ENCODE measurements at places on chromosomes 12 and 14. TPM values are rescaled to one million over a fixed set of nuclear protein-coding genes. Genes with fewer than 3 reads are reported as not detected.

PRMT5 gene
- 38.7 TPM for polyA plus RNA-seq

MAP3K9 gene
- polyA plus RNA-seq: not detected

PLCZ1 gene
- polyA plus RNA-seq: not detected

KRT4 gene
- not detected for polyA plus RNA-seq

DDX24 gene
- polyA plus RNA-seq: 51.2 TPM

RHOJ gene
- polyA plus RNA-seq: not detected

TMEM117 gene
- polyA plus RNA-seq: not detected

CIDEB gene
- 36.4 TPM for polyA plus RNA-seq

OR6C6 gene
- polyA plus RNA-seq: not detected

LAG3 gene
- not detected for polyA plus RNA-seq

GRCh38 chr12:40614923-40615322, 77.3 kb upstream of the CNTN1 start:
- peaks cover 4% of the 10 kb centered on the region for H3K4me1 ChIP-seq
- H3K27ac ChIP-seq: no peak overlapping the region
- DNase-seq: no peak
- no peaks in the 10 kb centered on the region for H3K27me3 ChIP-seq

DNA sequence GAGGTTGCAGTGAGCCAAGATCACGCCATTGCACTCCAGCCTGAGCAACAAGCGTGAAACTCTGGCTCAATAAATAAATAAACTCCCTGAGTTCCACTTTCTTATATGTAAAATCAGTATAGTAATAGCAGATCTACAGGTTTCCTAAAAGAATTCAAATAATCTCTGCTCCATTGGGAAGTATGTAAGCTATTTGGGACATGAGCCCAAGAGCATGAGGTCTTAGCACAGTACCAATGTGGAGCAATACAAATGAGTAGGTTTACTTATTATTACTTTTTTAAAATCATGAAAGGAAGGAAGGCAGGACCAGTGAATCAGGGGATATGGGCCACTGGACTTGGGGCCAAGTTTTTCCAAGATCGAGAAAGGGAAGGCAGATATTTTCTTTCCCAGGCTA, 216.9 kb upstream of the DIO2 start:
- no peaks in the 10 kb centered on the region for H3K4me1 ChIP-seq
- no peaks in the 10 kb centered on the region for H3K27me3 ChIP-seq
- H3K27ac ChIP-seq: no peak overlapping the region
- H3K36me3 ChIP-seq: no peaks in the 10 kb centered on the region
- H3K4me3 ChIP-seq: no peak overlapping the region

DNA sequence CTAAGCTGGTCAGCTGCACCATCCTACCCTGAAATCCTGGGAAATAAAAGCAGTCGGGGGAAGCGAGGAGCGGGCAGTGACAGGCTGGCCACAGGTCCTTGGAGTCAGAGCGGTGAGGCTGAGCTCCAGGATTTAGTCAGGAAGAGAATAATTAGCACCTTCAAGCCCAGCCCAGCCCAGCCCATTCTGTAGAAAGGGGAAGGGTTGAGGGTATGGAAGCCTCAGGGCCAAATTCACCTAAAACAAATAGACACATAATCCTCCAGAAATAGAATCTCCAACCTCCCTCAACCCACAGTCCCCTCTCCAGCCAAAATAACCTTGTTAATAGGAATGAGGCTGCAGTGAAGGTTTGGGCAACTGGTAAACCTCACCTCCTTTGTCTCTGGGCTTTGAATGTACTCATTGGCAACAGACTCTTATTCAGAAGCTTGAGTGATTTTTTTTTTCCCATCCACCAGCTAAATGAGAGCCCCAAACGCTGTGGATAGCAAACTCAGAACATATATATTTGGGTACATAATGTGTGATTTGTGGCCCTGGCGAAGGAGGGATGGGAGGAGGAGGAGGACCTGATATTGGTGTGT, 334.1 kb downstream of the DPF3 start:
- H3K4me1 ChIP-seq: no peaks in the 10 kb centered on the region
- DNase-seq: no peak
- peaks cover 24% of the 10 kb centered on the region for H3K27me3 ChIP-seq
- no peak overlapping the region for H3K27ac ChIP-seq
- no peaks in the 10 kb centered on the region for H3K36me3 ChIP-seq
- H3K4me3 ChIP-seq: no peak overlapping the region

DNA sequence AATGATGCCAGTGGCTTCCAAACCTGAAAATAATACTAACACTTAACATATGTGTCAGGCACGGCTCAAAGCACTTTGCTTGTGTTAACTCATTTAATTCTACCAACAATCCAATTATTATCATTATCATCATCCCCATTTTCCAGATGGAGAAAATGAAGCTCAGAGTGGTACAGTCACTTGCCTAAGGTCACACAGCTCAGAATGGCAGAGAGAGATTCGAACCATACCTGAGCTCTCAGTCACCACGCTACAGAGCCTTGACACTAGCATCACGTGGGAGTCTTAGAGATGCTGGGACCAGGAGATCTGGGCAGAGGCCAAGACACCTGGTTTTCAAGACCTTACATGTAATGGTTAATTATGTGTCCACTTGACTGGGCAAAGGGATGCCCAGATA, 34.2 kb downstream of the DHX37 start:
- no peak overlapping the region for H3K4me3 ChIP-seq
- no peak overlapping the region for H3K27ac ChIP-seq
- no peaks in the 10 kb centered on the region for H3K27me3 ChIP-seq
- H3K36me3 ChIP-seq: peaks cover 95% of the 10 kb centered on the region

- H3K4me1 ChIP-seq: no peaks in the 10 kb centered on the region
- H3K4me3 ChIP-seq: no peak overlapping the region
- H3K36me3 ChIP-seq: no peaks in the 10 kb centered on the region
- H3K27me3 ChIP-seq: no peaks in the 10 kb centered on the region
These were observed 1200.2 kb downstream of the LRFN5 start for GRCh38 chr14:42806909-42807315.

DNA sequence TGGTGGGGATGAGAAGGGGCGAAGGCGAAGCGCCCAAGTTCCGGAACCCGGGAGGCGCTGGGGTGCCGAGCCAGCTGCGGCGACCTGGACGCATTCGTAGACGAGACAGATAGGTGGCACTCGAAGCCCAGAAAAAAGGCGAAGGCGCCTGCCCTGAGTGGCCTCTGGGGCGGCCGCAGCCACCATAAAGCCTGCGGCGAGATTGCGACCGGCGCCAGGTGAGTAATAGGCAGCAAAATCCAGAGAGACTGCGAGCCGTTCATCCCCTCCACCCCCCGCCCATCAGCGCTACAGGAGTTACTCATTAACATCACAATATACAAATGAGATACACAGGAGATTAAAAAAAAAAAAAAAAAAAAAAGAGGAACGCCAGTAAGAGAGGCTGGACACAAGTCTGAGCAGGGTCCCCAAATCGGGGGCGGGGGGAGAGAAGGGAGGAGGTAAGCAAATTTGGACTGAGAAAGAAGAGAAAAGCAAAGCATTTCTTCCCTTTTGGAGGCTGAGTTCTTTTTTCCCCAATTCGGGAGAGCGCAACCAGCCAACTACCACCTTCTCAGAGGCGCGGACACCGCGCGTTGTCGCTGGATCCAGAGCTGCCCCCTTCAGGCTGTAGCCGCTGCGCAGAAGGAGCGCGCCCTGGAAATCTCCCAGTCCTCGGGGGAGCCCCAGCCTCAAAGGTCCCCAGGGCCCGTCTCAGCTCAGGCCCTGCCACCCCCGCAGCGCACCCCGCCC, 15.7 kb downstream of the TBX3 start:
- H3K4me1 ChIP-seq: peaks cover 2% of the 10 kb centered on the region
- no peak for DNase-seq
- H3K27me3 ChIP-seq: peaks cover 73% of the 10 kb centered on the region

DNA sequence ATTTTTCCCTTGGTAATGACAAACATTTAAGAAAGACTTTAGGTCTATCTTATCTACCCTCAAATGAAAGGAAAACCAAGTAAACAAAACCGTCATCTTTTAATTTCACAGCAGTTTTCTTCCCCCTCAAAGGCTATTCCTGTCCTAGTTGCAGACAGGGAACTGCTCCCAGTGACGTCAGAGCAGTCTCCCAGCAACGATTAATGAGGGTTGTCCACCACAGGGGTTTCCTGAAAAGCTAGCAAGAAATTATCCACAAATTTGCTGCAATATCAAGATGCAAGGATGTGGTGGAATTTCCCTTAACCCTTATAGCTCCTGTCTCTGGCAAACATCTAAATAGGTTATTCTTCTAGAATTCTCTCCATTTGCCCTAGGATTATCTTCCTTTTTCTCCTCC, 89.1 kb upstream of the STAC3 start:
- peak; percentile 81 for DNase-seq
- H3K36me3 ChIP-seq: peaks cover 4% of the 10 kb centered on the region
- H3K4me3 ChIP-seq: no peak overlapping the region
- no peaks in the 10 kb centered on the region for H3K27me3 ChIP-seq
- H3K4me1 ChIP-seq: peaks cover 7% of the 10 kb centered on the region

- no peak for DNase-seq
- H3K4me1 ChIP-seq: no peaks in the 10 kb centered on the region
- no peaks in the 10 kb centered on the region for H3K36me3 ChIP-seq
- H3K27me3 ChIP-seq: no peaks in the 10 kb centered on the region
These were observed 78.6 kb downstream of the CCDC59 start for GRCh38 chr12:82279536-82280058.

GRCh38 chr14:74429991-74430390, 4.0 kb upstream of the SYNDIG1L start:
- H3K36me3 ChIP-seq: no peaks in the 10 kb centered on the region
- H3K4me3 ChIP-seq: no peak overlapping the region
- H3K4me1 ChIP-seq: no peaks in the 10 kb centered on the region
- H3K27me3 ChIP-seq: peaks cover 19% of the 10 kb centered on the region

GRCh38 chr12:131147894-131148293, 194.2 kb downstream of the ADGRD1 start:
- H3K4me3 ChIP-seq: no peak overlapping the region
- no peak overlapping the region for H3K27ac ChIP-seq
- no peaks in the 10 kb centered on the region for H3K36me3 ChIP-seq
- H3K4me1 ChIP-seq: peaks cover 19% of the 10 kb centered on the region
- no peaks in the 10 kb centered on the region for H3K27me3 ChIP-seq

DNA sequence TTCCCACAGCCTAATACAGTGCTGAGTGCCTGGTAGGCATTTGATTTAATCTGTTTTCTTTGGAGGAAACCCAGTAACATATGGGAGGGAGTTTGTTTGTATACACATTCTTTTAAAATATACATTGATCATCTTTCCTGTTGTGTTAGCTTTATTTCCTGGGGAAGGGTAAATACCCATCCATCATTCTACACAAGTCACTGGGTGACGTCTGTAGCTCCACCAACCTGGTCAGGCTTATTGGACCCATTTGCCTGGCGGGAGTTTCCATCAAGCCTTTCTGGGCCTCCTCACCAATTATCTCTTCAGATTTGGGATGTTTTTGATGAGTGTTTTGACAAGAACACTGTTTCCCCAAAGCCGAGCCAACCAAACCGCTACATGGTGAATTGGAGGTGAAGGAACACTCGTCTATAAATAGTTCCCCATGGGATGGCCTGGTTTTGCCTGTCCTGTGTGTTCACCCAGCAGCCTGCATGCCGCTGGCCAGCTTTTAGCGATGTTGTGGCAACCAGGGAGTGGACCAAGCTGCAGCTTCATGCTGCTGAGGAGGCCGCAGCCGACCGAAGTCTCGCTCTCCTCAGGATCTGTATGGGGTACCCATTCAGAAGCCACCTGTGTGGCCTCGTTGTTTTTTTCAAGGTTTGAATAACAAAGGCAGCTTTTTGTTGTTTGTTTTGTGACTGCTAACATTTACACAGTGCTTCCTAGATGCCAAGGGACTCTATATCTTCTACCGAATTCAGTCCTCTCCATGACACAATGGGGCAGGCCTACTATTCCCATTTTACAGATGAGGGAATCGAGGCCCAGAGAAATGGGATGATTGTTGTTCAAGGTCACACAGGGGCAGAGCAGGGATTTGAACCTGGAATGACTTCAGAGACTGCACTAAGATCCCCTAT, 22.6 kb downstream of the PLXNC1 start:
- peaks cover 44% of the 10 kb centered on the region for H3K36me3 ChIP-seq
- H3K27ac ChIP-seq: peak overlapping the region; percentile 97
- peaks cover 46% of the 10 kb centered on the region for H3K4me1 ChIP-seq
- no peak for DNase-seq

DNA sequence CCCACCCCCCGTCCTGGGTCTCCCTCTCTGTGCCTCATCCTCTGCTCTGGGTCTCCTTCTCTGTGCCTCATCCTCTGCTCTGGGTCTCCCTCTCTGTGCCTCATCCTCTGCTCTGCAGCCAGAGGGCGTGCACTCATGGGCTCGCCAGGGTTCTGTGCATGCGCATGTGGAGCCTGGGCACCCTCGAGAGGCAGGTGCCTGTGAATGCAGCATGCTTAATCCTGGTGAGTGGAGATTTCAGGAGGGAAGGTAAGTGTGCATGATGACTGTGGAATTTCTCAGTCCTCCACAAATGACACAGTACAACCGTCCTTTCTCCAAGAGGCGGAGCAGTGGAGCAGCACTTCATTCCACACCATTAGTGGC, 65.2 kb downstream of the EP400 start:
- no peak overlapping the region for H3K4me3 ChIP-seq
- H3K27ac ChIP-seq: no peak overlapping the region
- H3K27me3 ChIP-seq: no peaks in the 10 kb centered on the region
- no peaks in the 10 kb centered on the region for H3K4me1 ChIP-seq
- peaks cover 100% of the 10 kb centered on the region for H3K36me3 ChIP-seq
- DNase-seq: no peak

- no peaks in the 10 kb centered on the region for H3K27me3 ChIP-seq
- no peak overlapping the region for H3K4me3 ChIP-seq
- H3K4me1 ChIP-seq: peaks cover 74% of the 10 kb centered on the region
- H3K36me3 ChIP-seq: peaks cover 28% of the 10 kb centered on the region
These were observed 27.8 kb upstream of the PNMA1 start for GRCh38 chr14:73741876-73742519.

- H3K4me1 ChIP-seq: no peaks in the 10 kb centered on the region
- H3K4me3 ChIP-seq: no peak overlapping the region
- H3K36me3 ChIP-seq: no peaks in the 10 kb centered on the region
- no peak for DNase-seq
- H3K27me3 ChIP-seq: no peaks in the 10 kb centered on the region
- H3K27ac ChIP-seq: no peak overlapping the region
These were observed 99.9 kb downstream of the ST8SIA1 start for GRCh38 chr12:22234561-22234960.

GRCh38 chr14:75648066-75648838, 12.4 kb downstream of the ERG28 start:
- peaks cover 92% of the 10 kb centered on the region for H3K36me3 ChIP-seq
- no peak overlapping the region for H3K4me3 ChIP-seq
- no peak for DNase-seq
- H3K27me3 ChIP-seq: no peaks in the 10 kb centered on the region
- no peak overlapping the region for H3K27ac ChIP-seq

DNA sequence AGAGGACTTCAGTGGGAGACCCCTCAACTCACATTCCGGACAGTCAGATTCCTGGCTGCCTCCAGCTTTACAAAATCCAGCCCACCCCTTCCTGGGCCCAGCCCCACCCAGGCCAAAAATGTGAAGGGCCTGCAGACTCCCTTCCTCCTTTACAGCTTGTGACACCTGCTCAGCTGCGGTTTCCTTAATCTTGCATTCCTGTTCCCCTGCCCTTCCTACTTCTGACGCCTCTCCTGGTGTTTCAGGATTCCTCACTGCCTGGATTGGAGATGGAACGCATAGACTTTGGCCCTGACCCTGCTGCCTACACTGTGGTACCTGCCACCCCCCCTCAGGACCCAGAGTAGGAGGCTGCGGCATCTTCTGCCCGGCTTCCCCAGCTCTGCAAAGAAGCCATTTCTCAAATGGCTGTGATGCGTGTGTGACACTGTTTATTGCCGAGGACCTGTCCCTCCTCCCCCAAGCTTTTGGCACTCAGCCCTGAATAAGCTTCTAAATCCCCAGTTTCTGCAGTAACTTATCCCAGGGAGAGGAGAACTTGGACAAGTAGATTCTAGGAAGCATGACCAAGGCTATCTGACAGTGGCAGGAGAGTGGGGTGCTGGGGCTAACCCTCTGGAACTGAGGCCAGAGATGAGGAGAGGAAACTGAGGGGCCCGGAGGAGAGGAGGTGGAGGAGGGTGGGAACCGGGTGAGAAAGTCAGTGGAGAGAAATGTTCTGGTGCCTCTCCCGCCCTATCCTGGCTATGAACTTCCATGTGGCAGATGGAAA, 24.9 kb upstream of the BCDIN3D start:
- no peak overlapping the region for H3K4me3 ChIP-seq
- DNase-seq: no peak
- no peaks in the 10 kb centered on the region for H3K27me3 ChIP-seq

Measured in CD14-positive monocyte (primary cell).